Motor neuron (in vitro differentiated cells): ENCODE measurements at places on chromosomes 2 and 18. TPM values are rescaled to one million over a fixed set of nuclear protein-coding genes. Genes with fewer than 3 reads are reported as not detected.

The CD8B2 gene
- not detected in 2 replicates for total RNA-seq

The BCL11A gene
- 131 TPM in 2 replicates for total RNA-seq

The IL36G gene
- 0.54 and 0.92 TPM in 2 replicates for total RNA-seq

The LIMS2 gene
- 0.47 and 0.55 TPM in 2 replicates for total RNA-seq
